Muscle of leg (tissue), 16 donors: ENCODE measurements at places on chromosomes 2 and 18. TPM values are rescaled to one million over a fixed set of nuclear protein-coding genes. Genes with fewer than 3 reads are reported as not detected.
A peak's percentile ranks its signal among the peaks of the same experiment; 100 is the strongest.

The SALL3 gene
- not detected for polyA plus RNA-seq

The NFU1 gene
- polyA plus RNA-seq = 52.9 TPM

GRCh38 chr2:25088817-25089516, 47.1 kb downstream of the EFR3B start:
- peak; percentile 60 for DNase-seq

- no peak for DNase-seq
Measured at GRCh38 chr18:65606551-65607130, 144.2 kb upstream of the CDH7 start.

DNA sequence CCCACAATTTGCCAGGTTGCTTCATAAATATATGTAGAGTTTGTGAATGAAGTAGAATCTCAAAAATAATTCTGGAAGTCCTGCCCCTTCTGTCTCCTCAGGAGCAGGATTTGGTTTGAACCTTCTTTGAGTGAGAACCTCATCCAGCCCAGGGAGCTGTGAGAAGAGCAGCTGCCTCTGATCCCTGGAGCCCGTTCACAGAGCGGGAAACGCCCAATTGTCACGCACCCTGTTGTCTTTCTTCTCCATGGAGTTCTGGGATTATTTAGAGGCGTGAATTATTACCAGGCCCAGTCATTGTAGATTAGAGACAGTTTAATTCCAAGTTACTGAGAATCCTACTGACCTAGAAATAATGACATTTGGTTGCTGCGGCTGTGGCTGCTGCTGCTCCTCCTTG, 66.1 kb downstream of the TPO start:
- DNase-seq = peak; percentile 7

DNA sequence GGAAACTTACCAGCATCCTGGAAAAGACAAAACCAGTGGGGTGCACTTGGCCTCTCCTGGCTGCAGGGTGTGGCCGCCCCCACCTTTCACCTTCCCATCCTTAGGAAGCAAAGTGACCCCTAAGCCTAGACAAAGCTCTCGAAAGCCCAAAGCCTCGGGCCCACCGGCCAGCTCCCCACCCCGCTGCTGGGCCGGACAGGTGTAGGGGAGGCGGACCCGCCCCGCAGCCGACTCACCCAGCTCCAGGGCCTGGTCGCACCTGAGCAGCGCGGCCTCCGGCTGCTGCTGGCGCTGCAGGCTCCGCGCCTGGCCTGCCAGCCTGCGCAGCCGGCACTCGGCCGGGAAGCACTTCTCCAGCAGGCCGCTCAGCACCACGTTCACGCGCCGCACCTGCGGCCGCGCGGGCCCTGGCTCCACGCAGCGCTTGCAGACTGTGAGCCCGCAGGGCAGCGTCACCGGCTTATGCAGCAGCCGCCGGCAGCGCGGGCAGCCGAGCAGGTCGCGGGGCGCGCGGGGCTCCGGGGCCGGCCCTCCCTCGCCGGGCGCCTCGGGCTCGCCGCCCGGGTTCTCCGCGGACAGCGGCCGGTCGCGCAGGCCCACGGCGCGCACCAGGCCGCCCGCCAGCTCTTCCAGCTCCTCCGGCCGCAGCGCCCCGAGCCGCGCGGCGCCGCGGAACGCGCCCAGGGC, 979 bp downstream of the LONRF2 start:
- peak; percentile 59 for DNase-seq

GRCh38 chr2:18611604-18612003, 22.2 kb upstream of the NT5C1B start:
- DNase-seq = no peak

The ANXA4 gene
- polyA plus RNA-seq = 39.7 TPM

The FTCDNL1 gene
- 2.1 TPM for polyA plus RNA-seq

The AGXT gene
- polyA plus RNA-seq = not detected

The PASK gene
- polyA plus RNA-seq = 8.1 TPM

The GREB1L gene
- 4.4 TPM for polyA plus RNA-seq

- DNase-seq = no peak
Measured at GRCh38 chr2:19971691-19972090, 18.2 kb downstream of the WDR35 start.

DNA sequence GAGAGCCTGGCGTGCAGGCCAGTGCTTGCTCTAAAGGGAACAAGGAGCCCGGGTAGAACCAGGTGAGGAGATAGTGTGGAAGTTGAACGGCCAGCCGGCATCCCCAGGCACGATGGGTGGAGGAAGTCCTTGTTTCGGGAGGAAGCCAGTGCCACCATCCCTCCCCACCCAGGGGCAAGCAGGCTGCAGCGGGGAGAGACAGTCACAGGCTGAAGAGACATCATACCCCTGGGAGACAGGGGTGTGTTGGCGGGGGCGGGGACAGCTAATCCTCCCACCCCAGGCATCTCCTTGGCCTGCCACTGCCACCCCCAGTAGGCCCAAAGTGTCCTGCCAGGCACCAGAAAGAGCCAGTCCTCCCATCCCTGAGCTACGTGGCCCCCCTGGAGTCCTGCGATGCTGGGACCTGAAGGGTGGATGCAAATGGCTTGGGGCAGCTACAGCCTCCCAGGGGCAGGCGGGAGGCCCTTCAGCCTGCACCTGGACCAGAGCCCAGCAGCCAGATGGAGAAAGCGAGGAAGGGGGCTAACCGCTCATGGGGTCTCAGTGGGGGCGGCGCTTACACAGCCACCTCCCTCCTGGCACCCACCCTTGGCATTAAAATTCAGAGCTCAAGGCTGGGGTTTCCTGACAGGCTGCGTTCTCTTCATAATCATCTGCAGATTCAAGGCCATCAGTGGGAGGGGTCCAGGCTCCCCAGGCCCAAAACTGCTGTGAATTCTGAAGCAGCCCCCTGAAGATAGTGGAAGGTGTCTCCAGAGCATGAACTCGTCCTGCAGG, 14.8 kb upstream of the GPR55 start:
- DNase-seq = no peak

- DNase-seq = no peak
Measured at GRCh38 chr18:57787068-57787685, 15.9 kb downstream of the ATP8B1 start.

DNA sequence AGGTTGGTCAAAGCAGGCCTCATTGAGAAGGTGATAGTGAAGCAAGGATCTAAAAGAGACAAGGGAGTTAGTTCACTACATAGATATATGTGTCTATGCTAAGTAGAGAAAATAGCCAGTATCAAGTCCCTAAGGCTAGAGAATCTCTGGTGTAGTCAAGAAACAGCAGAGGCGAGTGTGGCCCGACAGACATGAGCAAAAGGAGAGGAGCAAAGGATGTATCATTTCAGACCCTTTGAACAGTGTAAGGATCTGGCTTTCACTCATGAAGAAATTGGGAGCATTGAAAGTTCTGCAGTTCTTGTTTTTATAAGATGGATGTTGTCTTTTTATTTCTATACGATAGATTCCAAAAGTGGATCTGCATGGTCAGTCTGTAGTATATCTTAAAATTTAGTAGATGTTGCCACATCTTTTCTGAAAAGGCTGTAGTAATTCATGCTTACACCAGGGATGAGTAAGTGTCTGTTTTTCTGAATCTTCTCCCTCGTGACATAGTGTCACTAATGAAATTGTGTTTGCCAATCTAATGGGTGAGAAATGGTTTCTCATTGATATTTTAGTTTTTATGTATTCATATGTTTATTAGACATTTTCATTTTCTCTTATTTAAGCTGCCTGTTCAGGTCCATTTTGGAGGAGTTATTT, 18.8 kb downstream of the SP100 start:
- no peak for DNase-seq

The STARD7 gene
- polyA plus RNA-seq = 105 TPM

DNA sequence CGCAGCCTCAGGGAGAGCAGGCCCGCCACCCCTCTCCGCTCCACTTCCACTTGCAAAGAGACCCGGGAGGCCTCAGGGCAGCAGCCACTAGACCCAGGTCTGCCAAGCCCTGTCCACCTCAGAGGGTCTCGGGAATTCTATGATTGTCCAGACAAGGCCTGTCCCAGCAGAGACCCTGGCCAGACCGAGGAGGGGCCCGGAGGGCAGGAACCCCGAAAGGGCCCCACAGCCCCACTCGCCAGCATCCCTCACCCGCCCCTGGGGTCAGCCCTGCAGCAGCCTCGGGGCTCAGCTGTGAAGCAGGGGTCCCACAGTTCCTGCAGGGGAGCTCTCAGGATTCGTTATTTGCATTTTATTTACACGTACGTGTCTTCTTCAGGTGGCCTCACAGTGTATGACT, 269.5 kb downstream of the EIPR1 start:
- no peak for DNase-seq

The DCDC2C gene
- not detected for polyA plus RNA-seq

The GRHL1 gene
- 4.3 TPM for polyA plus RNA-seq

GRCh38 chr2:120678926-120679325, 56.7 kb upstream of the GLI2 start:
- DNase-seq = no peak

The PARD6G gene
- polyA plus RNA-seq = 9.6 TPM

- peak; percentile 61 for DNase-seq
Measured at GRCh38 chr2:134258684-134259388, 5.0 kb downstream of the MGAT5 start.

- DNase-seq = peak; percentile 6
Measured at GRCh38 chr2:39188960-39189494, 54.7 kb downstream of the CDKL4 start.

The COLEC11 gene
- 0.45 TPM for polyA plus RNA-seq

- DNase-seq = no peak
Measured at GRCh38 chr2:240586919-240587800, 626 bp downstream of the CAPN10 start.

GRCh38 chr2:23777826-23778225, 149.1 kb downstream of the ATAD2B start:
- peak; percentile 79 for DNase-seq

- no peak for DNase-seq
Measured at GRCh38 chr2:237888389-237888788, 29.0 kb downstream of the RAMP1 start.

GRCh38 chr18:33020877-33021276, 248.1 kb upstream of the KLHL14 start:
- peak; percentile 6 for DNase-seq

- DNase-seq = no peak
Measured at GRCh38 chr2:61799099-61799498, 54.8 kb downstream of the FAM161A start.

- DNase-seq = no peak
Measured at GRCh38 chr2:45001869-45002385, 7.3 kb downstream of the SIX2 start.

GRCh38 chr2:23381084-23381483, 3.9 kb upstream of the KLHL29 start:
- no peak for DNase-seq

- peak; percentile 16 for DNase-seq
Measured at GRCh38 chr2:172106108-172106961, 3.6 kb upstream of the DLX2 start.

The ARPC2 gene
- polyA plus RNA-seq = 261 TPM

The ALPG gene
- not detected for polyA plus RNA-seq

The CYP27C1 gene
- 4.7 TPM for polyA plus RNA-seq

DNA sequence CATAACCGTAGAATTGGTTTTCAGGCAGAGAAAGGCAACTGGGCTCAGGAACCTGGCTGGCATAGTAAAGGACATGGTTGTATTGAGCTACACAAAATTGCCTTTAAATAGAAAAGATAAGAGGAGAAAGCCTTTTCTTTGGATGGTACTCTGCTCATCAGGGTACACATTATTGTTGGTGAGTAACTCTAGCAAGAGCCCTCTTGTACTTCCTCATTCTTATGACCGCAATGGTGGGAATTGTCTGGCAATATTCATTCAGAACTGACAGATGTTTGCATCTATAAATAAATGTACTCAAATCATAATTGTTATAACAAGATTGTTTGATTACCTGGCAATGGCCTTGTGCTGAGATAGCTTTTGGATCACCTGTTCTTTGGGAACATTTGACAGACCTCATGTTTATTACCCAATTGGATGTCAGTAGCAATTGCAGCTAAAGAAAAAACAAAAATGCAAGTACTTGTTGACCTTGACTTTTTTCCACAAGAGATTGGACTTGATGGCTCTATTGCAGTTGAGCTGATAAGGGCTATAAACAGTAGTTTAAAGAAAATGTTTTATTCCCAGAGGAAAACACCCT, 43.9 kb downstream of the MEIS1 start:
- no peak for DNase-seq

The CDC42EP3 gene
- polyA plus RNA-seq = 31.4 TPM

- no peak for DNase-seq
Measured at GRCh38 chr2:115483666-115484065, 1041.2 kb downstream of the DPP10 start.

The EMILIN1 gene
- polyA plus RNA-seq = 133 TPM

DNA sequence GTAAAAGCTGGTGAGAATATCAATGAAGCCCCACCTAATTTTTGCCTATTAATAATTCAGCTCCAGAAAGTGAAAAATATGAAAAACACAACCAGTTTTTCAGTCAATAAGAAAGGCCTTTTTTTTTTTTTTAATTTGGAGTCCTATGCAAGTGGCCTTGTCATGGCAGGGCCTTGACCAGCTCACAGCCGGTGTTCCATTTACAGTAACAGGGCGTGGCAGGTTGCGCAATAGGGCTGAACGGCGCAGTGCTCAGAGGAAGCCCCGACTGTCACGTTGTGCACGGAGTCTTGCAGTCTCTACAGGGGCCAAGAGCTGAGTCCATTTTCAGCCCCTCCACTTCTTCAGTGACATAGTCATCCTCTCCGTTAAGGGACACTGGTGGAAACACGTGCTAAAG, 184.1 kb upstream of the FN1 start:
- no peak for DNase-seq

DNA sequence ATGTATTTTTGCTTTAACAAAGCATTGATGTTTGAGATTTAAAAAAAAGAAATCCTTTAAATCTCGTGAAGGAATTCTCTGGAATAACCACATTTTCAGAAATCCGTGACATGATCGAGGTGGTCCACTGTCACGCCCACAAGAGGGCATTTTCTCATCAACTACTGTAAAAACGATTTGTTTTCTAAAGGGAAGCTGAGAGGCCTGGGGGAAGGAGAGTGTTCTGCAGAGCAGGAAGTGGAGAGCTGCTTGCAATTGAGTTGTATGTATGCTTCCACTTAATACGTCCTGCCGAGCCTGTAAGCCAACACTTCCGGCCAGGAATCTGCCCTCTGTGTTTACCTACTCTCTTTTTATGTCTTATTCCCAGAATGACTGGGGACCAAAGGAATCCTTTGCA, 19.4 kb downstream of the KLHL29 start:
- peak; percentile 87 for DNase-seq

DNA sequence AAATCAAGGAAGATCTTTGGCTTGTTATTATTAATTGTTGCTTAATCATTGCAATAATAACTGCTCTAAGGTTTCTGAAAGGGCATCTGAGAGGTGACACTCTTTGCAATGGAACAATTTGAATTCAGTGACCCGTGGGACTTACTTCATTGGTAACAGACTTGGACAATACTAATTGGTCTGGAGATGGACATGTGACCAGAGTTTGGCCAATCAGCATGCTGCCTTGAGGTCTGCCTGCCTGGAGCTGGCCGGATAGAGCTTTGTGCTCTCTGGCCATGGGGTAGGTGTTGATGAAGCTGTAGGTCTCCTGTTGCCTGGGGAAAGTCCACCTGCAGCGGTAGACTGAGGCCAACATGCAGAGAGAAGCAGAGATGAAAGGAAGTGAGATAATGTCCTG, 24.0 kb upstream of the VPS4B start:
- DNase-seq = no peak

DNA sequence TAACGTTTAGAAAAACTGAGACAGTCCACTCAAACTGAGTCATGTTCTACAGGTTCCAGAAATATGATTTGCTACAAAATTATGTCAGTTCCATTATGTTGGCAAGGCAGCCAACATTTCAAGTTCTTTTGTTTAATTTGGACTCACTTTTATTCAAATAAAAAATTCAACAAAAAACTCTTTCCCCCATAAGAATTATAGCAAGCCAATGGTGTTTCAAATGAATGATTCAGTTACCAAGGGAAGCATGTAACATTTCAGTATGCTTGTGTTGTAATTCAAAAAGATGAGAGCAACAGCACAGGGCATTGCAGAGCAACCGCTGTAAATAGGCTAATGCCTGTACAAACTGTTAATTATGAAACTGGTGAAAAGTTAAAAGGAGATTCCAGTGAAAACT, 140.8 kb downstream of the FIGN start:
- no peak for DNase-seq

The FOXI3 gene
- polyA plus RNA-seq = not detected
